Glutamatergic neuron (in vitro differentiated cells): ENCODE measurements at places on chromosomes 6 and 20.

DNA sequence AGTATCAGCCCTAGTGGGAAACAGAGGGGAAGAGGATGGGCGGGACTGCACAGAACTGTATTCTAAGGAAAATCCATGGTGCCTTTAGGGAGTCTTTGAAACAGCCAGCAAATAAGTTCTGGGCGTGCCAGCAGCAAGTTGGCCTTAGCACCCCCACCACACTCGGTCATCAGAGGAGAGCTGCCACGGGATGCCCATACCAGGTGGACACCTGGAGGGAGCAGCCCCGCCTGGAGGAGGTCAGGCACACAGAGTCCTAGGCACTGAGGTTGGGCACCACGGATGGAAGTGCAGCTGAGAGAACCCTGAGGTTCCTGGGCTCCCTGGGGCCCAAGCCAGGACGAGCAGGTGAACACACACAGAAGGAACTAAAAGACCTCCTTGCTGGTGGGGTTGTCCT lies 180.8 kb upstream of the PROKR2 start:
- DNase-seq = no peak

DNA sequence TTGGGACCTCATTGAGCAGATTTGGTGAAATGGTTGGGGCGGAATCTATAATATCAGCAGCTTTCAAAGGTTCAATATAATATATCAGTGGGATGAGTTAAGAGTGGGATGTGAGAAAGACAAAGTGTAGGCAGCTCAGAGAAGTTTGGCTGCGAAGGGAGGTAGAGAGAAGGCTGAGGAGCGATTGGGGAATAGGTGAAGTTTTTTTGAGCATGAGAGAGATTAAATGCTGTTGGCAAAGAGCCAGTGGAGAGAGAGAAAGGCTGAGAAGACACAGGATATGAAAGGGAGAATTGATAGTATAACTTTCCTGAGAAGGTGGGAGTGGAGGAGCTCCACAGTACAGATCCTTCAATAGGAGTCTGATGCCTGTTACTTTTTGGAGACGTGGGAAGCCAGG lies 12.1 kb upstream of the SERINC3 start:
- DNase-seq = no peak

GRCh38 chr6:56729719-56730118 lies 87.0 kb upstream of the DST start:
- DNase-seq = no peak

GRCh38 chr6:16985513-16986284 lies 116.2 kb upstream of the STMND1 start:
- DNase-seq = no peak

DNA sequence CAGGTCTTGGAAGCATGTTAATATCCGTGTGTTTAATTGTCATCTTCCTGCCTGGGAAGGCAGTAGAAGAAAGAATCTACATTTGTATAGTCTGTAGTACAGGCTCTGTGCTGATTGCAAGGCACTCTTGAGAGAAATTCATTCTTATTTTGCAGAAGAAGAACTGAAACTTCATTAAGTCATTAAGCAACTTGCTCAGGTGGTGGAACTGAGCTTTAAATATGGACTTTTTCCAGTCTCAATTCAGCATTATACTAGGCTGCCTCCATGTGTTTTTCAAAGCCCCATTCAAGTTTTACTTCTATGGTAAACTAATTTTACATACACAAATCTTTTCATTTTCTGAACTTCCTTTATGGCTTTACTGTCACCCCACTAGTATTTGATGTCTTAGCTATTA lies 18.7 kb downstream of the ZNF451 start:
- no peak for DNase-seq

- no peak for DNase-seq
Observed at GRCh38 chr6:100185615-100186014, 191.6 kb upstream of the MCHR2 start.

DNA sequence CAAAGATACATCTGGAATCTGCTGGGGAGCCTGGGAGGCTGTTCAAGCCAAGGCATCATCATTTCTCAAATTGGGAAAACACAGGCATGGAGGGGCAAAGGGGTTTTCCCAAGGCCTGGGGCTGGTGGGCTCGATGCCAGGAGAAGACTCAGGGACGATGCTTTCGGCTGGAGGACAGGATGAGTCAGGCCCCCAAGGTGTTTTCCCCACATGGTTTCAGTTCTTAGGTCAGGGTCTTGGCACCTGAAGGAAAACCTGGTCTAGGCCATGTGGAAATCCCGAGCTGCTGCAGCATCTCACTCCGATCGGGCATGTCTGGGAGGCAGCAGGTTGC lies 348.1 kb downstream of the CDC5L start:
- DNase-seq = no peak

GRCh38 chr20:62066339-62066982 lies 780 bp upstream of the TAF4 start:
- DNase-seq = peak; percentile 91

GRCh38 chr6:151400473-151400872 lies 9.1 kb upstream of the ZBTB2 start:
- no peak for DNase-seq

- DNase-seq = no peak
Observed at GRCh38 chr6:26043384-26044139, 43.7 kb upstream of the HFE start.

DNA sequence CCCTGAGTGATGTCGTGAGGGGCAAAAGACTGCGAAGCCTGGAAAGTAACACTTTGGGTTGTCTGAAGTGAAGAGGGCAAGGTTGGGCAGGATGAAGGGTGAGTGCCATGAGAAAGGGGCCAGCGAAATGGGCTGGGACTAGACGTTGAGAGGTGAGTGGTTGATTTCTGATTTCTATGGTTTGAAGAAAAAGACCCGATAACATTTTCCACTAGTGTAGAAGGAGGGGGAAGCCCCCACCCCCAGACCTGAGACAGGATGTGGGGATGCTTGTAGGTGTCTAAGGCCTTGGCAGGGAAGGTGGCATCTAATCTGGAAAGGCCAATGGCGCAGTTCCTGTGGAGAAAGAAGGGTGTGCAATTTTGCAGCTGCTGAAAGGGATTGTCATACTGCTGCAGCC lies 25.3 kb upstream of the KIF3B start:
- DNase-seq = no peak

DNA sequence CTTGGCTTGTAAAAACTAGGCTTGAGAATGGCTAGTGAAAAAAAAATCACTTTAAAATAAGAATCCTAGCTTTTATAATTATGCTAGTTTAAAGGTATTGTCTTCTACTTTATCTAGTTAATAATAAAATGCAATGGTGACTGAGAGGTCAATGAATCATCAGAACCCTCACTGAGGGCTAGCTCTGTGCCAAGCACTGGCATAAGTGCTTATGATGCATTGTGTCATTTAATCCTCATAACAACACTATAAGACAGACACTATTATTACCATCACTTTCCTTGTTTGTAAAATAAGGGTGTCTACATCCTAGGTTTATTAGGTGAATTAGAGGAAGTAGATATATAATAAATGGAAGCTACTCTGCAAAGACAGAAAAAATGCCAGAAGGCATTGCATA lies 144.3 kb downstream of the F13A1 start:
- DNase-seq = no peak

GRCh38 chr6:124147621-124148020 lies 344.0 kb downstream of the NKAIN2 start:
- no peak for DNase-seq

- no peak for DNase-seq
Observed at GRCh38 chr6:12886961-12887775, 170.6 kb downstream of the PHACTR1 start.
